NCI-H748 treated with DMSO at 0.1 percent for 48 hours (cell line): ENCODE measurements at places on chromosomes 2 and 18.

- DNase-seq = no peak
Observed at GRCh38 chr2:217475791-217476190, 527.0 kb downstream of the TNS1 start.

GRCh38 chr2:108908713-108909070 is 80.3 kb downstream of the EDAR start:
- DNase-seq = no peak

DNA sequence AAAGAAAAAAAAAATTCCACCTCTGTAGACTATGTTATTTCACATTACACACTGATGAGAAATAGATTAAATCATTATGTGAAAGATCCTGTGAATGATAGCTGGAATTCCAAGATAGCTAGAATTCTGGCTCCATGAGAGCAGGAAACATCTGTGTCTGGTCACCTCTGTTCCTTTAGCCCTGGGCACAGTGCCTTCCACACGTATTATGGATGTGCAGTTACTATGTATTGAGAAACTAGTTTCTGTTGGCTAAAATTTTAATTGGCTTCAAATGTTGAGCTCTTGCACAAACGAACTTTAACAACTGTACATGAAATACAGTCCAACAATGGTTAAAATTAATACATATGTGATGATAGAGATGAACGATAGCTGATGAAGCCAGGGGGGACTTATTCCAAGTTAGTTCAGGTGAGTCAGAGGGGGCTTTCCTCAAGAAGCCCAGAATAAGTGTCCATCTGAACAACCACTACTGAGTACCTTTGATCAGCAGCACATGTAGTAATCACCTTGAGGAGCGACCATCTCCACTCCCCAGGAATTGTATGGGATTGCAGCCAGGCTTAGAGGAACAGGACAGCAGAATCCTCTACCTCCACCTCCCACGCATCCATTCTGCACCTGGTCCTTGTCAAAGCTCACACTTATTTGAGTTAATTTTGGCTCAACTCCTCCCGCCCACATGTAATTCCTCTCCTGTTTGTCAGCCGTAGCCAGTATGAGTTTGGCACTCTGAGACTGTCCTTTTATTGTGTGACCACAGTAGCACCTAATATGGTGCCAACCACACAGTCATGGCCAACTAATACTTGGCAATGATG is 68.6 kb downstream of the NABP1 start:
- DNase-seq = no peak

DNA sequence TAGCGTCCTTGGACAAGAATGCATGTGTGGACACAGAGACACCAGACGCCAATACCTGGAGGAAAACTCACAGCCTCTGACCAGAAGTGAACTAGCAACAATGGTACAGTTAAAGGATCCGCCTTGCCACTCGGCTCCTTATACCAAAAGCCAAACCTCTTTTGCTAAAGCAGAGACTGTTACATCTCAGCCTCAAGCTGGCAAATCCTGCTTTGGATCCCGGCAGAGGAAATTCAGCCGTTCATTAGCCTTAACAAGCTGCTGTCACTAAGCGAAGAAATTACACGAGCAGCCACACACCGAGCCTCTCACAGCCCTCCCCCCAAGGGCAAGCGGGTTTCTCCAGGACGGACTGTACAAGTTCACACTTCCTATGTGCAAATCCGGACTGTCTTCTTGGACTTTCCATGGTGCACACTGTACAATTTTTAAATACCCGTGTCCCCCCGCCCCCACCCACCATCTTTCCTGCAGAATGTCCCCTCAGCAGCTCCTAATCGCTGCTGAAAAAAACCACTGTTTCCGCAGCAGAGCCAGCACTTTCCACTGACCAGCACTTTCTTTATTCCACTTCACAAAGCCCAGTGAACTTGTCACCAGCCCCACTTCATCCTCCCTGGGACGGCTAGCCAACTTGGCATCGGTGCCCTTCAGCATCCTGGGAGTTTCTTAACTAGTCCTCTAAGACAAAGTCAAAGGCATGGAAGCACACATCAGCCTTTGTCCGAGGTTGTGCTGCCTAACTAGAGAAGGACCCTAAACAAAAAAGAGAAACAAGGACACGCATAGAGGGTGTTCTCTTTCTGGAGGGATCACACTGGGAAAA is 1.5 kb downstream of the KLF7 start:
- peak; percentile 61 for DNase-seq

DNA sequence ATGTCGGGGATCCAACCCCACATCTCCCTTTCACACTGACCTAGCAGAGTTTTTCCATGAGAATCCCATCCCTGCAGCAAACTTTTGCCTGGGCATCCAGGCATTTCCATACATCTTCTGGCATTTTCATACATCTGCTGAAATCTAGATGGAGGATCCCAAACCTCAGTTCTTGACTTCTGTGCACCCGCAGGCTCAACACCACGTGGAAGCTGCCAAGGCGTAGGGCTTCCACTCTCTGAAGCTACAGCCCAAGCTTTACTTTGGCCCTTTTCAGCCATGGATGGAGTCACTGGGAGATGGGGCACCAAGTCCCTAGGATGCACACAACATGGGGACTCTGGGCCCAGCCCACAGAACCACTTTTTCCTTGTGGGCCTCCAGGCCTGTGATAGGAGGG is 32.2 kb upstream of the TEX51 start:
- DNase-seq = no peak

DNA sequence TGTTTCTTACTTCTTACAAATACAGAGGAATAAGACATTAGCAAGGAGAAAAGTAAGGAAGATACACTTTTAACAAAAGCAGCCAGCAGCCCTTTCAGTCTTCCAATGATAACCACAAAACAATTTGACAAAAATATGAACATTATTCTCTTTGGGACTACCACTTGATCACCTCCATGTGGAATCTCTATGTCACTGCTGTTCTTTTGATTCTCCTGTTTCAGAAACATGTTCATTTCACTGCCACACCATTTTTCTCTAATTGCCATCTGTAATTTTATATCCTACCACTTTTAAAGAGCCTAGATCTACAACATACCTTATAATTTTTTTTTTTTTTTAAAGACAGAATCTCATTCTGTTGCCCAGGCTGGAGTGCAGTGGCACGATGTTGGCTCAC is 10.9 kb downstream of the INO80D start:
- DNase-seq = no peak

- DNase-seq = no peak
Observed at GRCh38 chr2:196459539-196459938, 180.0 kb upstream of the CCDC150 start.

- DNase-seq = no peak
Observed at GRCh38 chr2:72913486-72914205, 3.7 kb upstream of the EMX1 start.

DNA sequence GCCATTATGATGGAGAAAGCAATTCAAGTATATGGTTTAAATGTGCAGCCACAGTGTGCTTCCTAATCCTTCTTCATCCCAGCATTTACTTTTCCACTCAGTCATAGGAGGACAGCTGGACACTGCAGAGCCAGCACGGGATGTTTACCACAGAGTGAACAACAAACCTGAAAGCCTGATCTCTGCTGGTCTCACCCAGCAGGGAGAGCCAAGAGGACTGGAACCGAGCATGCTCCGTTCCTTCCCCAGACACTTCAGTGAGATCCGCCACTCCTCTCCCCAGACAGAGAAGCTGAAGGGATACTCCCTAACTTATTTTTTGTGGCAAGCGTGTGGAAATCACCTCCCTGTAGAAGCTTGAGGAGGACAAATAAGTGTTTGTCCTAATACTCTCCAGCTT is 23.2 kb upstream of the GORASP2 start:
- DNase-seq = no peak
